NCI-H1105 (cell line): ENCODE measurements at places on chromosomes 2 and 18.

GRCh38 chr2:121089166-121089510, 195.9 kb downstream of the TFCP2L1 start:
- DNase-seq = no peak

DNA sequence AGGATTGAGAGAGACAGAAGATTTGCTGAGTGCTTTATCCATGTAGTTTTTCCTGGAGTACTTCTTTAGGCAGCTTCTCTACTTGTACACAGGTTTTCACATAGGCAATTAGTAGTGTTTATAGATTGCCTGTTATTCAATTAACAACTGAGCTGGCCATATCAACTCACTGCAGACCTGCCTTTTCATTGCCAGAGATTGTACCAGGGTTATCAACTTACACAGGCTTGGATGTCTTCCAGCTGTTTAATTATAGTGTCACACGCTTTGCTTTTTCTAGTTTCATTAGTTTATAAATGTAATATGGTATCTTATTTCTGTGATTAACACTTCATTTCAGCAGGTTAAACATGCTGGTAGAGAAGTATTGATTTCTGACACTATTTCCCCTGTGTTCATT, 125.9 kb downstream of the GPD2 start:
- DNase-seq = peak; percentile 89

DNA sequence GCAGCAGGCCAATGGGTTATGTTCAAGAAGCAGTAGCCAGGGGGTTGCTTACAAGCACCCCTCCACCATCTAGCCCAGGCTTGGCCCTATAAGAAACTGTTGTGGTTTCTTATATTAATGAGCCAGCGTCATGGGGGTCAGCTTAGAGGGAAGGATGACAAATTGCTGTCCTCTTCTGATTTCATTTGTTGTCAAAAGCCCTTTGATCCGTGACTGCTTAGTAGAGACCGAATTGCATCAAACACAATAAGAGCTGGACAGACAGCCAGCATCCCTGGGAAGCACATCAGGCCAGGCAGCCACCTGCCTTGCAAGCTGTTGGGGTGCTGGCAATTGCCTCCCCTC, 206.6 kb upstream of the SETBP1 start:
- no peak for DNase-seq

DNA sequence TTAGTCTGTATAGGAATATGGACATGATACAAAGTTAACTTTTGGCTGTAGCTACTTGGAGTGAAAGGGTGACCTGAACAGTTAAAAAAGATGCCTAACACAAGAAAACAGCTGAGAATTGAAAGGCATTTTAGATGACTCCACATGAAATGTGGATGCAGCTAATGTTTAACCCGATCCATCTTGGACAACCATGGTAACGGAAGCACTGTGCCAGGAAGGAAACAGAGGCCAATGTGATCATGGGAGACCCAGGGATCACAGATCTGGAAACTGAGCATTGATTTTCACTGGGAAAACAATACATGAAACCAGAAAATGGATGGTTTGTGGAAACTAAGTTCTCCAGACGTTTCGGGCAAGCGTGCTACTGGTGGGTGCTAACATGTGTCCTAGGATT, 669.1 kb downstream of the GALR1 start:
- no peak for DNase-seq

DNA sequence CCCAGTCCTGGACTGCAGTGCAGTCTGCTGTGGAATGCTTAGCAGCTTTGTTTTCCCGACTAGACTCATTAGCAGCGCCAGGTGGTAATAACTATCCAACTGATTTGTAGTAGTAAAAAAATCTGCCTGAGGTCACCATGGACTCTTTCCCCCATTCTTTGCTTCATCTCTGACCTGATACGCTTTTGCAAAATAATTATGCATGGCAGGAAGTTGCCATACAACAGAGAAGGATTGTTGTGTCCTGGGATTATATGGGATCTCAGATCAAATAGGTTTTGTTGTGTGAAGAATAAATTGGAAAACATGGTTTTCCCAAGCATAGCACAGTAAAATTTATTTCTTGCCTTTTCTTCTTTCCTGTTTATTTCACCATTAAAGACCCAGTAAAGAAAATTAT, 72.4 kb upstream of the ATP5MC3 start:
- no peak for DNase-seq

GRCh38 chr2:43408407-43409160, 182.2 kb upstream of the ZFP36L2 start:
- DNase-seq = no peak

- DNase-seq = no peak
Observed at GRCh38 chr18:4353853-4354418, 101.2 kb downstream of the DLGAP1 start.

GRCh38 chr2:156331572-156332283, 793 bp downstream of the NR4A2 start:
- peak; percentile 5 for DNase-seq

- DNase-seq = no peak
Observed at GRCh38 chr18:56747032-56747658, 96.0 kb downstream of the WDR7 start.

DNA sequence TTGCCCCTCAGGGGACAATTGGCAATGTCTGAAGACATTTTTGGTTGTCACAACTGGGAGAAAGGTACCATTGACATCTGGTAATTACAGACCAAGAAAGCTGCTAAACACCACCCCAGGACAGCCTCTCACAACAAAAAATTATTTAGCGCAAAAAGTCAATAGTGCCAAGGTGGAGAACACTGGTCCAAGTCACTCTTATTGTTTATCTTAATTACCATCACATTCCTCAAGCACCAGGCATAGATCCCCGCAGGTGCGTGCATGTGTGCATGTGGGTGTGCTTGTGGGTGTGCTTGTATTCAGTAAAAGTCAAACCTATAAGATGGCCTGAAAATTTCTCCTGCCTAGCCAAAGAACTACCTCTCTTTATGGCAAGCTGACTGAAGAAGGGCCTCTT, 74.9 kb upstream of the WDR75 start:
- DNase-seq = no peak

DNA sequence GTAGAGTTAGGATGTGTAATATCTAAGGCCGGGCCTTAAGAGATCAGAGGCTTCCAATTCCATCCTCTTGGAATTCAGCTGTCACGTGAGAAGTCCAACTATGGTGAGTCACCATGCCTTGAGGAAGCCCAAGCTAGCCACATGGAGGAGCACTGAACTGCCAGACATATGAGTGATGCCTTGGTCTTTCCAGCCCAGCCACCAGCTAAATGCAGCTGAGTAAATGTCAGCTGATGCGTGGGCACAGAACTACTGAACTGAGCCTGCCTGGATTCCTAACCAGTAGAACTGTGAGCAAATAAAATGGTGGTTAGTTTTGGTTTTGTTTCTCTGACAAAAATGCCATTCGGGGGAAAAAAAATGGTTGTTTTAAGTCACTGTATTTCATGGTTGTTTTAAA, 153.7 kb upstream of the SERTAD2 start:
- no peak for DNase-seq

DNA sequence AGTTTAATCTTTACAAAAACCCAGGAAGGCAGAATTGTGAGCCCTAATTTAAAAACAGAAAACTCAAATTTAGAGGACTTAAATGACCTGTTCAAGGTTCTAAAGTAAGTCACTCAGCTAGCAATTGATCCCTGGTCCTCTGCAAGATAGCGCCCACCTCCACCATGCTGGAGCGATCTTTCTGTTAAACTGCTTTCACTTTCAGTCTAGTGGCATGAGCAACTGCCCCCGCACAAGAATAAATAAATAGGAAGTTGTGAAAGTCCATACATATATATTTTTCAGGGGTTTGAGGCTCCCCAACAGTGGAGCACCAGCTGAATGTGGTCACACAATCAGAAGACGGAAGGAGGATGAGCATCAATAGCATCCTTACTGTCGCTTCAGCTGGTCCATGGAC, 217.9 kb downstream of the NAPG start:
- no peak for DNase-seq

DNA sequence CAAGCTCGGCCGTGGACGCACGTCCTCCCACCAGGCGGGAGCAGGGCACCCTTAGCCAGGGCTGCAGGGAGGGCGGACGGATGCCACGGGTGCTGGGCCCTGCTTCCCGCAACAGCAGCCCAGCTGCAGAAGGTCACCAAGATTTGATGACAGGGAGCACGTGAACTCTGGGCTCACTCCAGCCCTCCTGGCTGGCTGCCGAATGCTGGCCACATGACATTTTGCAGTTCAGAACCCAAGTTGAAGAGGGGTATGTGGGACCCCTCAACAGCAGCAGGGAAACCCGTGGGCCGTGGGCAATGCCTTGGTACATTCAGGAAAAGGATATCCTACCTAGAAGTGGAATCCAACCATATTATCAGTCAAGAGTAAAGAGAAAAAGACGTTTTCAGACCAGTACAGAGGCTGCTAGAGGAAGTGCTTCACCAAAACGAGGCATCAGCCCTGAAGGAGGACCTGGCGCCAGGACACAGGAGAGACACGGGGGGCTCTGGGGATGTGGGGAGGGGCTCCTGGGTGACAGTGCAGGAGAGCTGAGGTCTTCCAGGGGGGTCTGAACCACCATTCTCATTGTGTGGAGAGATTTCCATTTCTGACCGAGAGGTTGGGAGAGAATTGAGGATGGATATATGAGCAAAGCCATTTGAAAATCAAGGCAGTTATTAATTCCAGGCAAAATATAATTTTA, 107.4 kb upstream of the CTDP1 start:
- DNase-seq = no peak

DNA sequence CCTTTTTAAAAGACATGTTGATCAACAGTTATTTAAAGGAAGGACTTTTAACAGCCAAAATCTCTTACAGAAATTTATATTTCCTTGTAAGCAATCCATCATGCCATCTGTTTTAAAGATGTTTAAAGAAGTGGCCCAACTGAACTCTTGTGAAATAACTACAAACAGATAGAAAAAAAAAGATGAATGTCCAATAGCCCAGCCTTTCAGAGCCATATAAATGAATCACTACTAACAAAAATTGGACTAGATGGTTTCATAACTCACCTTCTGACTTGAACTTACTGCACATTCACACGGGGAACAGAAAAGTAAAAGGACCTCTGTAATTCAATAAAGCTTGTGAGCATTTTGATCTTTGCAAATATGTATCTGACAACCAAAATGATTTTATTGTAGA, 319.0 kb upstream of the CHAC2 start:
- DNase-seq = no peak

GRCh38 chr2:127347734-127348392, 39.9 kb downstream of the MAP3K2 start:
- DNase-seq = no peak

DNA sequence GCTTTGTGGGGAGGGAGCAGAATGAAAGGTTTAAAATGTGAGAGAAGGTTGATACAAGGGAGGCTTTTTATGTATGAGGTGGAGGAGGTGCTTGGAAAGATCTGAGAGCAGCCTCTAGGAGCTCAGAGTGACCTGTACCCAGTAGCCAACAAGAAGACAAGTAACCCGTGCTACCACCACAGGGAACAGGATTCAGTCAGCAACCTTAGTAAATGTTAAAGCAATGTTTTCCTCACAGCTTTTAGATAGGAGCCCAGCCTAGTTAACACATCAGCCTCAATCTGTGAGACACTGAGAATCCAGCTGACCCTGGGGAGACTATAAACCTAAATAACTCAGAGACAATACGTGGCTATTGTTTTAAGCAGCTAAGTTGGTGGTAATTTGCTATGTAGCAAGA, 194.9 kb upstream of the NT5C1B start:
- DNase-seq = no peak

DNA sequence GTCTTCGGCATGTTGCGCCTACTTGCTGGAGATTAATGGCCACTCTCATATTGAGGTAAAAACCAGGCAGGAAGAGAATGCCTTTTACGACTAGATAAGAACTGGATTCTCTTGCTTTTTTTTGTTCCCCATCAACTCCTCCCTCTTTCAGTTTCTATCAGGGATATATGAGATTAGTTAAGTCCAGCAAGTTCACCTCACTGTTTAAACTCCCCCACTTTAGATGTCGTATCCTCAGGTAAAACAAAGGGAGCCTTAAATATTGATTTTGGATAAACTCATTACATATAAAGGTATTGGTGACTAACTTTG, 98.4 kb downstream of the PLEKHM3 start:
- no peak for DNase-seq

DNA sequence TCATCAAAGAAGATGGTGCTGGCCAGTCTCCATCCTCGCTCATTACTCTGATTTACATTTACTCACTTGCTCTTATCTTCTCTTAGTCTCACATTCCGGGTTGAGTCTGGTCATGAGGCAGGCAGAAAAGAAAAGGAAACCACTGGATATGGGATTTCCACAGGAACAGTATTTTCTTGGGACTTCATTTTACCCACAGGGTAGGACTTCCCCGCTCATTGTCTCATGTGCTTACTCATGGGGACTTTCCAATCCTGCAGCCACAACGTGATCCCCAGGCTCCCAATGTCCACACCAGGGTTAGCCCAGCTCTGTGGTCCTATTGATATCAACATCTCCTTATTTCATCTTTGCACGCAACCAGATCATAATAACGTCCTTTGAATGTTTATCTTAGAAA, 373.8 kb downstream of the TMEM182 start:
- DNase-seq = no peak

- DNase-seq = no peak
Observed at GRCh38 chr2:239275044-239275685, 125.7 kb downstream of the HDAC4 start.

DNA sequence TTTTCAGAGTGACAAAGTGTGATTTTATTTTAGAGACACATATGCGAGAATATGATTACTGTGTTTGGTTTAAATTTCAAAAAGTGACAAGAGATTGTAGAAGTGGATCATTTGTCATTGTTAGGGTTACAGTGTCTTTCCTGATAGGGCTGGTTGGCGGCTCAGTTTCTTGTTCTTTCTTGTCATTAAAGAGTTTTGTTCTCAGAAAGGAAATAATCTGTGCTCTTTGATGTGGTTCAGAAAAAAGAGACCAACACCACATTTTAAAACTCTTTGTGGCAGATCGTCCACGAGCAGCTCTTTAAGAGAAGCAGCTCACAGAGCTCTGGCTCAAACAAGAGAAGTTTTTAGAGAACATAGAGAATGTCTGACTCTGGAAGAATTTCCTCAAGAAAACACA, 45.6 kb upstream of the ZNF532 start:
- DNase-seq = no peak

GRCh38 chr18:36485772-36486171, 188.3 kb downstream of the FHOD3 start:
- DNase-seq = no peak

GRCh38 chr2:75998451-75998850, 287.7 kb upstream of the GCFC2 start:
- no peak for DNase-seq

DNA sequence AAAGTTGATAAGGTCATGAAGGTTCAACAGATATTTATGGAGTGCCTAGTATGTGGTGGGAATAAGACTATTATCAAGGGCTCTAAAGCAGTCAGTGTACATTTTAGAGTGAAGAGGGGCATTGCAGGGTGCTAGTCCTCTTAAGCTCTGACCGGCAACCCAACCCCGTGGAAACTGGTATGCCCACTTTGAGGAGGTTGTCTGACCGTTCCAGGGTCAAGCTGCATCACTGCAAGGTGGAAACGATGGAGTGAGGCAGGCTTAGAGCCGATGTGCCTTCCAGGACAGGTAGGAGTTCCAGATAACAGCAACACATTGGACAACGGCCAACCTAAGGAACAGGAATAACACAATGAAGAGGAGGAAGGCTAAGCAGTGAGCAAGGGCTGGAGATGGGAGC, 1.4 kb upstream of the UCN start:
- DNase-seq = no peak
